AG10803 (cell line): ENCODE measurements at places on chromosomes 3 and 15.
A peak's percentile ranks its signal among the peaks of the same experiment; 100 is the strongest.

DNA sequence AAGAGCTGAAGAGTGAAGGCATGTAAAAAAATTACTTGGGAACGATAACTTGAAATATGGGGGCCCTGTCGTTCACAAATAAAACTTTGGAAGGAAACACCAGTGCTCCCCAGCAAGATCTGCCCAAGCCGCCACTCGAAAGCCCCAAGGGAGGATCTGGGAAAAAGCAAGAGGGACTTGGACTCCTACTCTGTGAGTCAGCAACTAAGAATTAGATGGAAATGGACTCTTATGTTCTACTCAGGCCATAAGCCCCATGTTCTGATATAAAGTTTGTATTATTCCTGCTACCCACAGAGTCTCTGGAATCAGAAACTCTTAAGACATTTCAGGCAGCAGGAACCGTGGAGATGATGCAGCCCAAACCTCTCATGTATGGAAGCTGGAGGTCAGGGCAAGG is 75.7 kb downstream of the ITGB5 start:
- peak; percentile 91 for DNase-seq

DNA sequence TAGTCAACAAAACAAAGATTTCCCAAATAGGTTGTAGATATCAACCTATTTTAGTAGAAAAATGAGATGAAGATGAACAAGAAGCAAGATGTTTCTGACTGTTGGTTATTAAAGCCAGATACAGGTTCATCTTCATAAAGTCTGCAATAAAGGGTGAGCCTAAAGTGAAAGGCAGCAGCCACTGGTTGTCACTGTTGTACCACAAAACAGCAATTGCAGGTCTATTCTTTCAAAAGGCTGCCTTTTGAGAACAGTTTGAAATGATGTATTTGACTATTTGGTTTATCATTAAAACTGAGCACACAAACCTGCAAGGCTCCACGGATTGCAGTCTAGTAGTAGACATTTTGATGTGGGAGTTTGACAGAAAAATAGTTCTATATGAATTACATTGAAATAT is 543.4 kb downstream of the GBE1 start:
- no peak for DNase-seq

- DNase-seq: no peak
Observed at GRCh38 chr3:48190911-48191310, 2.7 kb upstream of the CDC25A start.

- DNase-seq: peak; percentile 43
Observed at GRCh38 chr3:13574083-13574797, 25.3 kb downstream of the FBLN2 start.

- no peak for DNase-seq
Observed at GRCh38 chr15:68623301-68623892, 44.6 kb downstream of the CORO2B start.

GRCh38 chr15:88818920-88819319 is 15.7 kb downstream of the ACAN start:
- no peak for DNase-seq

GRCh38 chr15:96462768-96463750 is 132.6 kb downstream of the NR2F2 start:
- peak; percentile 1 for DNase-seq

DNA sequence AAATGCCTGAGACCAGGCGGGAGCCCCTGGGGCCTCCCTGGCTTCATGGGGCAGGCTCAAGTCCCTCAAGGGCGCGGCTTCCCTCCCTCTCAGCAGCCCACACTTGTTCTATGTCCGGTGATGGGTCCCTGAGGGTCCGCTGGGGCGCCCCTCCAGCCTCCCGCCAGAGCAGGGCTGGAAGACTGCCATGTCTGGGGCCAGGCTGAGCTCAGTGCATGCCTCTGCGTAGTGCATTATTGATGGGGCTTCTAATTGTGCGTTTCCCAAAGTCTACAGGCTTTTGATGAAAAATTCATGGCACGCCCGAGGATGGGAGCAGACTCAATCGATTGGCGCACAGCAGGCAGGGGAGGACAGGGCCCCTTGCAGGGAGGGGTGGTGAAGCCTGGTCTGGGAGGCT is 51.3 kb downstream of the CYP11A1 start:
- no peak for DNase-seq

- DNase-seq: peak; percentile 12
Observed at GRCh38 chr3:101689286-101689685, 2.8 kb upstream of the RPL24 start.

- DNase-seq: no peak
Observed at GRCh38 chr3:71968544-71968943, 183.6 kb upstream of the PROK2 start.

GRCh38 chr15:48392356-48392755 is 61.1 kb downstream of the DUT start:
- peak; percentile 79 for DNase-seq

DNA sequence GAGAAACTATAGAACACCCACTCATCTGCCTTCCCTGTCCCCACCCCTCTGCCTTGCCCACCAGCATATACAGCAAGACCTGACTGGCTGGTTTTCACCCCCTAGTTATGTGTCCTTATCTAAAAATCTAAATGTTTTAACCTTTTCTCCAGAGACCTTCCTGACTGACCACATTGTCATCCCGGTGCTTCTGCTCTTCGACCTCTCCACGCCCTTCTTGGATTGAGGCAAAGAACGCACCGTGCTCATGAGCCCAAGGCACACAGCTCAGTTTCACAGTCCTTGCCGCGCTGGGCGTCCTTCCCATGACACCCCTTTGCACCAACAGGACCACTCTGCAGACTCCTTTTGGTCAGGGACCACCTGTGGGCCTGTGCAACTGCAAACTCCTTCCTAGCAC is 62.7 kb downstream of the B3GNT5 start:
- no peak for DNase-seq

- peak; percentile 61 for DNase-seq
Observed at GRCh38 chr3:36524560-36524959, 144.3 kb downstream of the STAC start.

- peak; percentile 79 for DNase-seq
Observed at GRCh38 chr3:125990253-125990970, 21.4 kb downstream of the ROPN1B start.

GRCh38 chr3:64987726-64988125 is 299.9 kb upstream of the ADAMTS9 start:
- DNase-seq: no peak

GRCh38 chr3:106337116-106337515 is 468.3 kb upstream of the CBLB start:
- DNase-seq: peak; percentile 45

- DNase-seq: peak; percentile 42
Observed at GRCh38 chr3:177419904-177420601, 222.8 kb upstream of the TBL1XR1 start.
